Thoracic aorta (tissue), 2 donors: ENCODE measurements at places on chromosomes 7 and 10. TPM values are rescaled to one million over a fixed set of nuclear protein-coding genes. Genes with fewer than 3 reads are reported as not detected.

The C10orf71 gene
- total RNA-seq = 0.14 TPM

The ADAM22 gene
- 5.0 TPM for total RNA-seq

DNA sequence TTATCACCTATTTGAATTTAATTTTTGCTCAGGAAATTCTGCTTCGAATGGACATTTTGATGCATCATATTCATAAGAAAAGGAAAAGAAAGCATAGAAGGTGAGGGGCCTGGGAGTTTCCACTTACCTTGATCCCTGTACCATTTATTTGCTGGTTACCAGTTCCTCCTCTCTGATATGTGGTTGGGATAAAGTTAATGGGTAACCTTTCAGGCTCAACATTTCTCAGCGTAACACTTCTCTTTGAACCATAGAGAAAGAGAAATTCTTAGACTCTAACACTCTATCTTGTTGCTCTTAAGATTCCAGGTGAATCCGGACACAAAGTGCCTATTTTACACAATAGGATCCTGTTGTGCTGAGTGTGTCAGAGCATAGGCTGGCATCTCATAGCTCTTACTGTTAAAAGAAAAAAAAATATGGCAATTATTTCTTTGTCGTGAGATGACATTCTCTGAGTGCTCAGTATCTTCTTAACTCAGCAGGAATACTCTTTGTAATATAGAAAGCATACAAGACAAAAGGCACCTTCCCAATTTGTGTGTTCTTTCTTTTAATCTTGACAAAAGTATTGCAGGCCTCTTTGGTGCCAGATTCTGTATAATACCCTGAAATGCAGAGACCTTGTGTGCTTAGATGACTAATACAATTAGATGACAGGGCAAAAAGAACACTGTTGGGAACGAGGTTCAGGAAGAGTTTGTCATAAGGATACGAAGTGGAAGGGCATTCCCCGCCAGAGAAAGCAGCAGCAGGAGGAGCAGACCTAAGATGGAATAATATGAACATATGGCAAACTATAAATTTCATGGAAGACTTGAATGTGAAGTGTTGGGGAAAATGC, 689.6 kb downstream of the NRG3 start:
- H3K4me3 ChIP-seq = no peak overlapping the region
- no peaks in the 10 kb centered on the region for H3K4me1 ChIP-seq
- no peak overlapping the region for H3K27ac ChIP-seq
- no peak for DNase-seq
- no peaks in the 10 kb centered on the region for H3K36me3 ChIP-seq

GRCh38 chr7:29239638-29240037, 45.1 kb downstream of the CHN2 start:
- no peak overlapping the region for H3K4me3 ChIP-seq
- no peaks in the 10 kb centered on the region for H3K4me1 ChIP-seq
- no peaks in the 10 kb centered on the region for H3K27me3 ChIP-seq
- no peak overlapping the region for H3K27ac ChIP-seq
- H3K36me3 ChIP-seq = no peaks in the 10 kb centered on the region
- DNase-seq = no peak

The NPFFR1 gene
- 0.14 TPM for total RNA-seq

The SAP25 gene
- total RNA-seq = 0.81 TPM

GRCh38 chr7:119256001-119256400, 1017.0 kb upstream of the KCND2 start:
- no peaks in the 10 kb centered on the region for H3K36me3 ChIP-seq
- no peak overlapping the region for H3K4me3 ChIP-seq
- H3K4me1 ChIP-seq = no peaks in the 10 kb centered on the region
- no peak overlapping the region for H3K27ac ChIP-seq
- no peak for DNase-seq

The ERV3-1 gene
- 21.8 TPM for total RNA-seq

- H3K27me3 ChIP-seq = no peaks in the 10 kb centered on the region
- H3K4me3 ChIP-seq = no peak overlapping the region
- no peak for DNase-seq
- no peaks in the 10 kb centered on the region for H3K4me1 ChIP-seq
- no peaks in the 10 kb centered on the region for H3K36me3 ChIP-seq
These were observed 254.6 kb downstream of the ANKRD30A start for GRCh38 chr10:37379991-37380390.

DNA sequence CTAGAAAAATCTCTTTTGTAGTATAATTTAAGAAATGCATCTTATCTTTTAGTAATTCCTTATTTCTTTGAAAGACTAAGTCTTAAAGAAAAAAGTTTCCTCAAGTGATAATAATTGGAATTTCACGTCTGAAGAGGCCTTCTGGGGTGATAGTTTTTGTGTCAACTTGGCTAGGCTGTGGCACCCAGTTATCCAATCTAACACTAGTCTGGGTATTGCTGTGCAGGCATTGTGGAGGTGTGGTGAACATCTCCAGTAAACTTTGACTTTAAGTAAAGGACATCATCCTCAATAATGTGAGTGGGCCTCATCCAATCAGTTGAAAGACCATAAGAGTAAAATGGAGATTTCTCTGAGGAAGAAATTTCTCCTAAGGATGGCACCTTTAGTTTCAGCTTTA, 2.3 kb upstream of the TUBAL3 start:
- H3K4me1 ChIP-seq = no peaks in the 10 kb centered on the region
- no peak for DNase-seq
- H3K4me3 ChIP-seq = no peak overlapping the region
- H3K27me3 ChIP-seq = no peaks in the 10 kb centered on the region
- no peak overlapping the region for H3K27ac ChIP-seq

The SLC13A1 gene
- not detected for total RNA-seq

DNA sequence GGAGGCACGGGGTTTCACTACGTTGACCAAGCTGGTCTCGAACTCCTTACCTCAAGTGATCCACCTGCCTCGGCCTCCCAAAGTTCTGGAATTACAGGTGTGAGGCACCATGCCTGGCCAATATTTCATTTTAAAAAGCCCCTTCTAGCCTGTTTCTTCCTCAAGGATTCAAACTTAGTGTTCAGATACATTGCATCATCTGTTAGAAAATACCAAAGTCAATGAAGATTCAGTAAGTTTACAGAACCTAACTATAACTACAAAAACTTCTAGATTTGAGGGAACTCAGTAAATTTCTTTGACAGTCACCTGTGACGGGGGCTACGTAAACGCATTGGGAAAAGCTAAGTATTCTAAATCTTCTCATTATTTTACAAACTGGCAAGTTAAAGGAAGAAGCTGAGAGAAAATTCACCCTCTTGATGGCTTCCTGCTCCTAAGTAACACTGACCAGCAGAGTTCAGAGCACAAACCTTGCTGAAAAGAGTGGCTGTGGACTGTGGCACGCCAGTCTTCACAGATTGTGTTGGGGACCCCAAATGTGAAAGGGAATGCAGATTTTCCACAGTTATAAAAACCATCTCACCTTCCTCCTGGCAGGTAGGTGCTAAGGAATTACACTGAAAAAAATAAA, 162.2 kb downstream of the PKD1L1 start:
- DNase-seq = no peak
- no peaks in the 10 kb centered on the region for H3K36me3 ChIP-seq
- H3K27ac ChIP-seq = peak overlapping the region; percentile 89
- H3K4me3 ChIP-seq = no peak overlapping the region

GRCh38 chr10:81838950-81839349, 36.0 kb upstream of the NRG3 start:
- no peaks in the 10 kb centered on the region for H3K4me1 ChIP-seq
- H3K27ac ChIP-seq = no peak overlapping the region
- no peak overlapping the region for H3K4me3 ChIP-seq
- no peaks in the 10 kb centered on the region for H3K36me3 ChIP-seq
- no peaks in the 10 kb centered on the region for H3K27me3 ChIP-seq
- no peak for DNase-seq

GRCh38 chr7:48067475-48067874, 21.6 kb upstream of the UPP1 start:
- no peak overlapping the region for H3K4me3 ChIP-seq
- H3K36me3 ChIP-seq = no peaks in the 10 kb centered on the region
- DNase-seq = no peak
- no peaks in the 10 kb centered on the region for H3K27me3 ChIP-seq

GRCh38 chr10:5658871-5659618, 7.3 kb downstream of the ASB13 start:
- H3K4me3 ChIP-seq = no peak overlapping the region
- peaks cover 35% of the 10 kb centered on the region for H3K4me1 ChIP-seq
- no peak for DNase-seq
- H3K27me3 ChIP-seq = no peaks in the 10 kb centered on the region

The GARIN1A gene
- 2.3 TPM for total RNA-seq

GRCh38 chr7:150382844-150383225, 3.7 kb downstream of the ZNF775 start:
- H3K4me3 ChIP-seq = no peak overlapping the region
- peaks cover 5% of the 10 kb centered on the region for H3K4me1 ChIP-seq
- DNase-seq = no peak
- H3K36me3 ChIP-seq = no peaks in the 10 kb centered on the region
- H3K27me3 ChIP-seq = no peaks in the 10 kb centered on the region

DNA sequence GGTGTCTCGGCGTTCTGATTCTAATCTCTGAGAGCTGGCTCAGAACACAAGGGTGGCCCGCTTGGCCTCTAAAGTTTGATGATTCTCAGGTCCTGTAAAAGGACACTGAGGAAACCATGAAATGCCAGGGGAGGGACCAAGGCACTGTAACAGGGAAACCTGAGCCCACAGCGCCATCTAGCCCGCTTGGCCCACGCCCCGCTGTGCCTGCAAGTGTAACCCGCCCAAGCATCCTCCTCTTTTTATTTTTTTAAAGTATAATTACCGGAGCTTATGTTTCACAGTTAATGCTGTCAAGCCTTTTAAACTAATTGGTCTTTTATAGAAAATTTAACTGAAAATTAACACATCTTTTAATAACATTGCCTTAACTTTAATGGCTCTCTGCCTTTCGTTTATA, 734.7 kb downstream of the KCNMA1 start:
- no peaks in the 10 kb centered on the region for H3K27me3 ChIP-seq
- no peaks in the 10 kb centered on the region for H3K4me1 ChIP-seq
- no peak overlapping the region for H3K27ac ChIP-seq
- no peak overlapping the region for H3K4me3 ChIP-seq
- DNase-seq = no peak
- H3K36me3 ChIP-seq = peaks cover 3% of the 10 kb centered on the region

DNA sequence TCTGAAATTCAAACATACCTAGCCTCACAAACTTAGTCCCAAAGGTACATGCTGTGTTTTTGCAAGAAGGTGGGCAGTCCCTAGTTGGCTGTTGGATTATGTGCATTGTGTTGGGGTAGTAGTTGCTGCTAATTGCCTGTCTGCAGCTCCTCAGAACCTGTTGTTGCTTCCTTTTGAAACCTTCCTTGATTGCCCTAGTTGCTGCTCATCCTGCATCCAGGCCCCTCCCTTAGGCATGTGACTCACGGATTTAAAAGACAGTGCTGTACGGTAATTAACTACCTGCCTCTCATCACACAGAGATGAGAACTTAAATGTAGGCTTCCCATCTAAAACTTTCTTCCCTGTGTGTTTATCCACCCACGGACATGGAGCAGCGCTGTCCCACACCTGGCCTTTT, 67.7 kb downstream of the BMPR1A start:
- DNase-seq = no peak
- no peaks in the 10 kb centered on the region for H3K27me3 ChIP-seq
- H3K4me1 ChIP-seq = peaks cover 66% of the 10 kb centered on the region
- H3K27ac ChIP-seq = no peak overlapping the region
- H3K4me3 ChIP-seq = no peak overlapping the region
- H3K36me3 ChIP-seq = no peaks in the 10 kb centered on the region

DNA sequence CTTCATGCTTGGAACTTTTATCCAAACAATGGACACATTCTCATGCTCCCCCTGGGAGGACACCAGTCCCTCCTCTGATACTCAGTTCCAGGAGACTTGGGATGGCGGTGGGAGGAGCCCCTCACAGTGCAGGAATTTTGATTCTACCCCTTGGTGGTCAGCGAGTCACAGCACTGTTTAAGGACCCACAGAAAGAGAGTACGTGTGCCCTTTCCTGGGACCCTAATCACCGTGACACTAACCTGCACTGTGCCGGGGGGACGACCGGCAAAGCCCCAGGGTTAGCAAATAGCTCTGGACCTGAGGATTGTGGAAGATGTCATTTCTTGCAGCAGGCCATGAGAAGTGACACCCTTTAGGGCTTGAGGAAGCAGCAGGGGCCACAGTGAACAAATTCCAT, 10.4 kb downstream of the AFAP1L2 start:
- DNase-seq = no peak
- H3K4me3 ChIP-seq = peak overlapping the region; percentile 32

The MYOF gene
- 132 TPM for total RNA-seq

DNA sequence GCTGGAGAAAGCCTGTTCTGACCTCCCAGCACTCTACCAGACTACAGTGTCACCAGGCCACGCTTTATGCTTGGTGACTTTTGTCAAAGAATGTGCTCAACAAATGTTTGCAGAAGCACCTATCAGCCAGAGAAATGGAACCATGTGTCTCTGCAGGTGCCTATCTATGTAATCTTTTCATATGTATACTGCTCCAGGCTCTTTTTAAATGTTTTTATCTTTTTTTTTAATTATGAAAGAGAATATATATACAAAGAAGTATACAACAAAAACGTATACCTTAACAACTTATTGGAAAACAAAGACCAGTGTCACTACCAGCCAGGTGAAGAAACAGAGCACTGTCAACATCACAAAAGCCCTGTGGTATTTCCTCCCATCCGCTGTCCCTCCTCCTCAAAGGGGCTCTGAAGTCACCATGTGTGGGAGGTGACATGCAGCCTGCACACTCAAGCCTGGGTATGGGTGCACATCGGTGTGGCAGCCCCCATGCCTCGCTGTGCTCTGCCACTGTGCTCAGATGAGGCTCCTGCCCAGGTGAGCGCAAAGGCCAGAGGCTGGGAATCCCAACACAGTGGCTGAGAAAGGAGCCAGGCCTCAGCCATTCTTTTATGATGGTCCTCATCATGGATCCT, 120.6 kb downstream of the CLEC2L start:
- peaks cover 30% of the 10 kb centered on the region for H3K4me1 ChIP-seq
- H3K27ac ChIP-seq = no peak overlapping the region
- H3K36me3 ChIP-seq = no peaks in the 10 kb centered on the region
- DNase-seq = no peak
- H3K4me3 ChIP-seq = no peak overlapping the region
- H3K27me3 ChIP-seq = no peaks in the 10 kb centered on the region

The FAM241B gene
- total RNA-seq = 2.4 TPM

- no peak overlapping the region for H3K27ac ChIP-seq
- H3K27me3 ChIP-seq = no peaks in the 10 kb centered on the region
- H3K36me3 ChIP-seq = peaks cover 17% of the 10 kb centered on the region
- no peaks in the 10 kb centered on the region for H3K4me1 ChIP-seq
- no peak overlapping the region for H3K4me3 ChIP-seq
These were observed 58.7 kb downstream of the CYP51A1 start for GRCh38 chr7:92075455-92076158.

The C10orf67 gene
- not detected for total RNA-seq

The SLC29A4 gene
- 0.21 TPM for total RNA-seq

- H3K36me3 ChIP-seq = no peaks in the 10 kb centered on the region
- H3K4me1 ChIP-seq = no peaks in the 10 kb centered on the region
- DNase-seq = no peak
- no peaks in the 10 kb centered on the region for H3K27me3 ChIP-seq
- no peak overlapping the region for H3K4me3 ChIP-seq
- no peak overlapping the region for H3K27ac ChIP-seq
These were observed 13.2 kb upstream of the PTER start for GRCh38 chr10:16423599-16423998.

GRCh38 chr7:2782565-2782964, 61.5 kb downstream of the GNA12 start:
- no peak for DNase-seq
- peaks cover 10% of the 10 kb centered on the region for H3K4me1 ChIP-seq
- H3K27me3 ChIP-seq = no peaks in the 10 kb centered on the region
- no peak overlapping the region for H3K27ac ChIP-seq

GRCh38 chr10:22854935-22855421, 72.9 kb upstream of the ARMC3 start:
- no peaks in the 10 kb centered on the region for H3K36me3 ChIP-seq
- H3K27ac ChIP-seq = peak overlapping the region; percentile 16
- H3K27me3 ChIP-seq = no peaks in the 10 kb centered on the region
- peaks cover 27% of the 10 kb centered on the region for H3K4me1 ChIP-seq
- DNase-seq = no peak
